ENCODE measurements at places on chromosomes 5 and 9.

- no peak for DNase-seq
Measured at GRCh38 chr5:152900332-152900731, 495.3 kb upstream of the NMUR2 start.

GRCh38 chr5:143796125-143796524, 15.8 kb upstream of the HMHB1 start:
- no peak for DNase-seq

- DNase-seq: no peak
Measured at GRCh38 chr5:134095293-134095692, 19.2 kb upstream of the TCF7 start.

GRCh38 chr5:133668458-133668857, 56.1 kb upstream of the FSTL4 start:
- DNase-seq: no peak

DNA sequence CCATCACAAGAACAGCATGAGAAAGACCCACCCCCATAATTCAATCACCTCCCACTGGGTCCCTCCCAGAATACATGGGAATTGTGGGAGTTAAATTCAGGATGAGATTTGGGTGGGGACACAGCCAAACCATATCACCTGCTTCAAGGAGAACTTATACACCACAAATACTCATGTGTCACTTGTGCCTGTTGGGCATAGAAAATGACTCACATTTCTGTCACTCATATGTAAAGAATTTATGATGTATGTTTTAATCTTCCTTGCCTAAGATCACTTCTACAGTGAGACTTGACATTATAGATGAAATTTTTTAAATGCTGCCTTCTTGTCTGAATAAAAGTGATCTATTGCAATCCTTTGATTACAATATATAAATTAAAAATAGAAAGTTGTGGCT, 23.0 kb upstream of the PRDM6 start:
- no peak for DNase-seq

GRCh38 chr5:54115735-54116403, 194.5 kb downstream of the ARL15 start:
- no peak for DNase-seq

DNA sequence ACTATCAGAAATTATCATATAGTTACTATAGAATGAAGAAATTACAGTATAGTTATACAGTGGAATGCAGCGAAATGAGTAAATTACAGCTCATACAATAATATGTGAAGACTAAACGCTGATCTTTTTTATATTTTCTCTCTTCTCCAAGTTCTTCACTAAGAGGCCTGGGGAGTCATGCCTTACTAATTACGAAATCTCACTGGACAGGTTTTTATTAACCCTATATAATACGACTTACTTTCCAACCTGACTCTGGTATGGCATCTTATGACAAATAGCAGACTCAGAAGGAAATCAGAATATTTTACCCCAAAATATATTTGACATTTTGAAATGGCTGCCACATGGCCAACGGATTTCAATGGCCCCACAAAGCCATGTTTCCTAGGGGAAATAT, 9.1 kb downstream of the CARNMT1 start:
- DNase-seq: no peak
